ENCODE measurements at places on chromosomes 1 and 21. TPM values are rescaled to one million over a fixed set of nuclear protein-coding genes. Genes with fewer than 3 reads are reported as not detected.

DNA sequence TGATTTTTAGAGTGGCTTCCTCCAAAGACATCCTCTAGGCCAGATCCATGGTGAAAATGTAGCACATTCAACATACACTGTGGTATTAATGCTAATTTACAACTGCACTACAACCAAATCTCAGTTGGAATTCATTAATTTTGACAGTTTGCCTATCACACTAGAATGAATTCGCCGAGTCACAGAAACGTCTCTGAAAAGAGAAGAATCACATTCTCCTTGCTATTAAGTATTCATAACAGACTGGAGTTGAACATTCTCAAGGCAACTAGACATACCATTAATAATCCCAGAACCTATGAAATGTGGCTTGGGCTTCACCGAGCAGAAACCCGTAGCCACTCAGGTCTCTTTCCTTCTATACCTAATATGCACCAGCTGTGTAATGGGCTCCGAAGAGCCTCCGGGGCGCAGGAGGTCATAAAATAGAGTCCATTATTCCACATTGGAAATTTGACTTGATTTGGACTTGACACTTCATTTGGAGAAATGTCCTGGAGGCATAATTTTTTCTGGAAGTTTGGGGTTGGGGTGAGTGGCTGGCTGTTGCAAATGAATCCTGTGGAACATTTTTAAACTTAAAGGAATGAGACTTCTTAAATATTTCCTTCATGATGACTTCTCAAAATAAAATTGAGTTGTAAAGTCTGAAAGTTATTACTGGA lies 117.1 kb downstream of the DSCAM start:
- DNase-seq = no peak

DNA sequence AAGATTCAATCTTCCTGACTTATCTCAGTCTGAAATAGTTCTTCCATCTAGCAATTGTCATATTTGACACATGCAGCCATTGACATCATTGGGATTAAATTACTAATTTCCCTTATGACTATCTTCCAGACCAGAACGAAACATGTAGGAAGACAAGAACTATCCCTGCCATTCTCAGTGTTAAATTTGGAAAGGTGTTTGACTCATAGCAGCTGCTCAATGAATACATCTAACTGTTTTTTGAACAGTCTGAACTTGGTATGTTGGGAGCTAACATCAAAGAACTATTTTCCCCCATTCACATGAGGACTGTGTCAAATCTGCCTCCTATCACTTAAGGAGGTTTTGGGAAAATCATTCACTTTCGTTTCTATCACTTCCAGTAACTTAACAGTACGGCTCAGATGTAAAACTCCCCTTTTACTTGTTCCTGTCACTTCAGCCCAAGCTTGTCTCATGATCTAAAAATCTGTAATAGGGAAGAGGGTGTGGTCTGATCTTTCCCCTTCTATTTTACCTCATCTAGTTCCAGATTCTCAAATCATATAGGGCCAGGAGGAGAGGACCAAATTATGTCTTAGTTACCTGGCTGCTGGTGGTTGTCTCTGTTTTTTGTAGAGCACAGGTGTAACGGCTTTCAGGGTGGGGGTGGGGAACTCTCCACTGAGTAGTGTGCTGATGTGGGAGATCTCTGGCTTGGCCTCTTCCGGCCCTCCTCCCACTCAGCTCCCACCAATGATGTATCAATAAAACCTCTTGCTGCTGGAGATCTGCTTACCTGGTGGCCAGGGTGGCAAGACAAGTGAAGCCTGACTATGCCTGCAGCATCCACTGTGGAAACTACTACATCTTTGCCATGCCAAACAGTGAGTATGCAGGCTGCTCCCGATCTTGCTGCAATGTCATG lies 26.2 kb upstream of the SLAMF1 start:
- no peak for DNase-seq

The C1orf226 gene
- 10.8 TPM for total RNA-seq

GRCh38 chr1:239912471-239912870 lies 179.2 kb upstream of the FMN2 start:
- no peak for DNase-seq

The HYI gene
- 20.9 TPM for total RNA-seq

The CFAP74 gene
- not detected for total RNA-seq

The UBL4B gene
- total RNA-seq = not detected

The MACO1 gene
- 21.0 TPM for total RNA-seq

GRCh38 chr1:233224311-233224710 lies 71.2 kb downstream of the PCNX2 start:
- no peak for DNase-seq

The NBPF6 gene
- not detected for total RNA-seq

DNA sequence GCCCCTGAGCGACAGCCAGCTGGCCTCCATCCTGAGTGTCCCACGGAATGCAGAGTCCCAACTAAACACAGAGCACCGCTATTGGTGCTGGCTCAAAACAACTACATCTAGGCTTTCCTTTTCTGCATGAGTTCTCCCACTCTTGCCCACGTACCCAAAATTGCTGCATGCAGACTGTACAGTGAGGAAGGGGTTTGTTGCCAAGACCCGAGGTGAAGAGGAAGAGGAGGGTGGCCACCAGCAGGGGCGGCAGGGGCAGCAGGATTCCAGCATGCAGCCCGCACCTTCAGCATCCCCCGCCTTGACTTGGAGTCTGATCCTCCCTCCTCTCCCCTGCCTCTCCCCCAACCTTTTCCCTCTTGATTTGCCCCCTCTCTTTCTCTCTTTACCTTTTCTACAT lies 8.0 kb downstream of the S100A9 start:
- DNase-seq = no peak

DNA sequence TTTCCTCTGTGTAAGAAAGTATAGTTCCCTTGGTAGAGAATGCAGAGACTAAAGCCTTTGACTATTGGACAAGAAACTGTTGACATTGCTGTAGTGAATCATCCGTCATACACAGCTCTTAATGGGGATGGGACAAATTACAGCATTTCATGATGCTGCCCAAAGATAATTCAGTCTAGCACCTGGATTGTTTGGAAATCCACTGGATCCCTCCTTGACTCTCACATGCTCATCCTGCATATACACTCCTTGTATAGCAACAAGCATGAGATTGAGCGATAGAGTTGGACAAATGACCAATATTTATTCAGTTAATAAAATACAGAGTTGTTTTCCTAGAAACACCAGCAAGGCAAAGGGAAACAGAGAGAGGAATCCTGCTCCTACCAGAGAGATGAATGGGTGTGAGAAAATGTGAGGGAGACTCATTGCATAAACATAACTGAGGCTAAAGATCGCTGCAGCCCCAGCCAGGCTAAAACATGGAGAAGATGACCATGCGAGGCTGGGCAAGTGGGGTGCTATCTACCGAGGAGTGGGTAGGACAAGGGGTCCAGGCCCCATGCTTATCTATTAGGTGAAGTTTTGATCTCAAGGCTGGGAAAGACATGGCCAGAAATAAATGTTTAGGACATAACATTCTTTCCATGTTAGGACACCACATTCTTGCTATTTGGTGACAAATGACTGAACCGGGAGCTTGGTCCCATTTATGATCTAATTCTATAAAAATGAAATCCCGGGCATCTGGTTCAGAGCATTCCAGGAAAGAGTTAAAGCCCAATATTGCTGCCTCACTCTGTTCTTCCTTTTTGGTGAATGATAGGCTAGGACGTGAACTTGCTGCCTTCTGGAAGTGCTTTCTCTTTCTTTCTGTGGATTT lies 153.2 kb downstream of the TGFB2 start:
- DNase-seq = no peak

GRCh38 chr1:53135735-53136114 lies 6.7 kb downstream of the SLC1A7 start:
- no peak for DNase-seq

The VCAM1 gene
- 2.5 TPM for total RNA-seq

- no peak for DNase-seq
Observed at GRCh38 chr1:212247179-212247721, 38.0 kb upstream of the PPP2R5A start.

The CPTP gene
- total RNA-seq = 220 TPM

The KRTAP10-5 gene
- total RNA-seq = not detected

DNA sequence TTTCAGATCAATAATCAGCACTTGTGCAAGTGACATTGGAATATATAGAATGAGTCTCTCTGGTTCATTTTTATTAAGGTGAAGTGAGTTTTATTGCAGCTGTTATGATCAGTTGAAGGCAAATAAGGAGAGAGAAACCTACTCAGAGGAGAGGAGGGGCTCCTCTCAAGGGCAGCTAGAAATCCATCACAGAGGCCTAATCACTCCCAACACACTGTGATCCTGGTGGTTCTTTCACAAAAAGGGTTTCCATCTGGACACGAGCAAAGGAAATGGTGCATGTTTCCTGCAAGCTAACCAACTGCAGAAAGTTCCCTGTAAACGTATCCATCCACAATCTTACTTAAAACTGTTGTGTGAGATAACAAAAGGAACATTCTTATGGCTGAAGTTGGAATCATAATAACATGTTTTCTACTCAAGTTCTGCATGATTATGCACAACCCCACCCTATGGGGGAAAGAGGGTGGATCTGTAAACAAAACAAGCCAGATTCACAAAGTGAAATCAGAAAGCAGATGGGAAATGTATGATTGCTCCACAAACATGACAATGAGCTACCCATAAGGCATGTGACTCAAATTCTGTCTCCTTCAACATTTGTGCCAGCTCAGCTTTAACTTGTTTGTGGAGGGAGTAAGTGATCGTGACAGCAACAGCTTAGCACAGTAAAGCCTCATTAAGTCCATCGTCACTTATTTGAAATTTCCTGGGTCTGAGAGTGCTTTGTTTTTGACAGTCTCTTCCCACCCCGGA lies 141.2 kb upstream of the ST6GALNAC5 start:
- DNase-seq = no peak

DNA sequence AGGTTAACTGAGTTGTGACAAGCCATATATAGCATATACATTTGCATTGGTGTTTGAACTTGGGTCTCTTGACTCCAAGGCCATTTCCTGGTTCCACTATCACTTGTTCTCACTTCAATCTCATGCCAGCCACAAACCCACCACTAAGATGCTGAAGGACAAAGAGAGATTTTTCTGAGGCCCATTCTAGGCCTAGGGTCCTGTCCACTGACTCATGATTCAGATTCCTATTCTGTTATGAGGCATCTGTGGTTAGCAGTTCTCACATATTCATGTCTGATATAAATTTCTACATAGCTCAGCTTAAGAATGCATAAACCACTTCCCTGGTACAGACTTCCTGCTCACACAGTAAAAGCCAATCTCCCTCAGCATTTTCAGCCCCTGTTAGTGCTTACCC lies 326.1 kb upstream of the BEND5 start:
- no peak for DNase-seq

GRCh38 chr1:63547621-63548294 lies 24.4 kb downstream of the EFCAB7 start:
- no peak for DNase-seq

- no peak for DNase-seq
Observed at GRCh38 chr1:175155473-175155856, 37.1 kb downstream of the KIAA0040 start.

DNA sequence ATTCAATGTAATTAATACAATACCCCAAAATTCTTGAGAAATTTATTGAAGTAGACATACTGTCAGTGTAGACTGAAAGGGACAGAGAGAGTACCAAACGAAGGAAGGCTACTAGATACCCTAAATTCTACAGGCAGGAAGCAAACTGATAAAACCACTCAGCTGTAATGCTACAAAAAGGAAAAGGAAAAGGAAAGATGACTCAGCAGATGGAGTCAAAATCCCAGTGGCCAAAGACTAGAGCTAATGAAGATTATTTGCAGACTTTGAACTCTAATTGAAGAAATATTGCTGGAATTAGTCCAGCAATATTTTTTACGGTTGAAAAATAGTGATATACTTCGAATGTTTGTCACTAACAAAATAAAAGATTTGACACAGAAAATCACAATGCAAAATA lies 671.9 kb downstream of the BRINP3 start:
- no peak for DNase-seq

DNA sequence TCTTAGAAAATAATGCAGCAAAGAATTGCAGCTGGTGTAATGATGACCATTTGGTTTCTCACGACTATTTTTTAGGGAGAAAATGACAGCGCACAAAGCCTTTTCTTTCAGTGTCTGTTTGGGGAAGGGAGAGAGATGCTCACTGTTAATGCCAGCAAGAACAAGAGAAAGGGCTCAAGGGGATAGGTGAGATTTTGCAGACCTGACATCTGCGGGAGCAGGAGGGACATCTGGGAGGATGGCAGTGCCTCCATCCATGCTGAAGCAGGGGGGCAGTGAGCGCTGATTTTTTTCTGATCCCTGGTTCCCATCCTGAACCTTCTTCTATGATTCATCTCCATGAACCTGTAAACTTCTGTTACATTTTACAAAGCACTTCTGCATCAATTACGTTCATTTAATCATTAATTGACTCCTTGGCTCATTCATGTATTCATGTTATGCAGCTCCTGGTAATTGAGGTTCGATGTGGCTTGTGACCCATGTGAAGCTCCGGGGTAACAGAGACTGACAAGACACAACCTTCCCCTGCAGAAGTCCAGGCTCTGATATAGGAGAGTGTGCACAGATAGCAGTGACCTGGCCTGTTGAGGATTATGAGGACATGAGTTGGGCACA lies 595.3 kb downstream of the PTPRU start:
- DNase-seq = no peak

The OR2AJ1 gene
- not detected for total RNA-seq

DNA sequence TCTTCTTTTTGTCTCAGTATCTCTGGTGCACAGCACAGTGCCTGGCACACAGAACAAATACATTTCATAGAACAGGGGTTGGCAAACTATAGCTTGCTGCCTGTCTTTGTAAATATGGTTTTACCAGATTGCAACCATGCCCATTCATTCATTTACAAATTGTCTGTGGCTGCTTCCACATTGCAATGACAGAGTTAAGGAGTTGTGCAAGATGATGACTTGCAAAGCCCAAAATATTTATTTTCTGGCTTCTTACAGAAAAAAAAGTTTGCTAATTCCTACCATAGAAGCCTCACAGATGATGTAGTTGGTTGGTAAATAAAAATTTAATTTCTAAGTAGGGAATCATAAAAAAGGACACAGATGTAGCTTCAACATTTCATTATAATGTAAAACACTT lies 11.2 kb upstream of the HMGB4 start:
- no peak for DNase-seq

The SYT14 gene
- not detected for total RNA-seq

- no peak for DNase-seq
Observed at GRCh38 chr1:221053889-221054288, 174.6 kb downstream of the HLX start.

Measured in heart left ventricle (tissue), 16 donors.